ENCODE measurements at places on chromosomes 2 and 18. TPM values are rescaled to one million over a fixed set of nuclear protein-coding genes. Genes with fewer than 3 reads are reported as not detected.

The SKOR2 gene
- polyA plus RNA-seq: not detected

The GREB1L gene
- polyA plus RNA-seq: 0.11 TPM

The UGT1A8 gene
- polyA plus RNA-seq: not detected

The DAW1 gene
- polyA plus RNA-seq: not detected

The GCG gene
- polyA plus RNA-seq: not detected

The HOXD11 gene
- polyA plus RNA-seq: not detected

Data from naive thymus-derived CD4-positive, alpha-beta T cell (primary cell).